Activated CD8-positive, alpha-beta memory T cell treated with anti-CD3 and anti-CD28 coated beads for 1 hour (primary cell): ENCODE measurements at places on chromosomes 16 and 17.

DNA sequence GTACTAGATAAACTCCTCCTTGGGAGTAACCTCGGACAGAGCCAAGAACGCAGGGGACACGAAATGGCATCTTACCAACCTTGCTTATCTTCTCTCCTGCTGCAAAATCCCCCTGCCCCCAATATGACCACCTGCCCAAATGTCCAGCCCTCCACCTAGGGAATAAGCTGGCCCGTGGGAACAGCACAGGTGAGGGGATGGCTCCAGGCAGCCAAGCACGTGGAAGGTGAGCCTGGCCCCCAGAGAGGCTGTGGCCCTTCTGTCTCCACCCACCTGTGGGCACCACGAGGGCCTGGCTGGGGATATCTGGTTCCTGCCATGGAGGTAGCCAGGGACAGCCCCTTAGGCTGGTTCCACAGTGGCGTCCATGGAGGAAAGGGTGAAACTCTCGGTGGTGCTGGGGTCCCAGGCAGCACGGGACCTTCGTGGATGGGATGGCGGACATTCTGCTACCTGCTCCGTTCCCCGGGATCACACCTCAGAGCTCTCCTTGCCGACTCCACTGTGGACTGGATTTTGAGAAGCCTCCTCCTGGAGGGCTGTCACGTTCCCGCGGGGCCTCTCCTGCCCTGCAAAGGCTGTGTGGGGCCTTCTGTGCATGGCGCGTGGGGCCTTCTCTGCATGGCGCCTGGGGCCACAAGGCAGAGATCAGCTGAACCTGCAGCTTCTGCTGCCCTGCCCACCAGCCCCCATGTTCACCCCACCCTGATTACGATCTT lies 388.5 kb upstream of the TNRC6C start:
- DNase-seq: no peak

DNA sequence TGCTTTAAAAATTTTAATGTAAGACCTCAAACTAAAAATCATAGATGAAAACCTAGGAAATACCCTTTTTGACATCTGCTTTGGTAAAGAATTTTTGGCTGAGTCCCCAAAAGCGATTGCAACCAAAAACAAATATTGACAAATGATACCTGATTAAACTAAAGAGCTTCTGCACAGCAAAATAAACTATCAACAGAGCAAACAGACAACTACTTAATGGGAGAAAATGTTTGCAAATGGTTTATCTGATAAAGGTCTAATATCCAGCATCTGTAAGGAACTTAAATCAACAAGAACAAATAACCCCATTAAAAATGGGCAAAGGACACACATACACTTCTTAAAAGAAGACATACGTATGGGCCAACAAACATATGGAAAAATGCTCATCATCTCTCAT lies 242.5 kb downstream of the BCAS3 start:
- no peak for DNase-seq

GRCh38 chr17:76492123-76492988 lies 8.9 kb downstream of the RHBDF2 start:
- DNase-seq: no peak

- no peak for DNase-seq
Measured at GRCh38 chr16:83995754-83996153, 27.7 kb downstream of the NECAB2 start.

DNA sequence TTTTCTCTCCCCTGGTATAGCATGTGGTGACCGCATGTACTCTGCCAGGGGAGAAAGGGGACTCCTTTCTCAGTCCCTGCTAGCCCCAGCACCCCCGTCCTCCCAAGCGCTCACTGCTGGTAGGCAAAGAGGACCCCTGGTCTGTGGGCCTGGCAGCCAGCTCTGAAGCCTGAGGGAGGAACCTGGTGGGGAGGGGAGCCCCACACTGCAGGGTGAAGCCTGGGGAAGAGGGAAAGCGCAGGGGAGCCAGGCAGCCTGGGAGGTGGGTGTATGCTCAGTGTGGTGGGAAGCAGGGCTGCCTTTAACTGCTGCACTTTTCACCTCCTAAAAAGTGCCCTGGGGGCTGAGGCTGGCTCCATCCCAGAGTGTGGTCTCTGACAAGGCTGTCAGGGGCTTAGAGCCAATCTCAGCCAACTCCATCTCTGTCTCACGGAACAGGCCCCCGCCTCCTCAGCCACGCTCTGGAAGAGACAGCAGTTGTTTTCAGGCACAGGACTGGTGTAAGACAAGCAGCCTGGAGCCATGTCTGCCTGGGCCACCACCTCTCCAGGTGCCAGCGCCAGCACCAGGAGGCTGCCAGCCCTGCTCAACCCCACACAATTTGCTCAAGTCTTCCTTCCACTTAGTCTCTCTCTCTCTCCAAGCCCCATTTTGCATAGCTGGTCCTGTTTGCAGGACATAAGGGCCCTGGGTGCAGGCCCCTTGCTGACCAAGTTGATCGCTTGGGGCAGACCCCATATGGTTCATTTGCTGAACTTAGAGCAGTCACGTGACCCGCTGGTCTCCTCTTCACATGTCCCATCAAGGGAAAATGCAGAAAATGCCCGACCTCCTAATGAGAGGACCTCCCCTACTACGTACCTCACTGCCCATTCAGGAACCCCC lies 14.7 kb upstream of the TBX2 start:
- DNase-seq: no peak

DNA sequence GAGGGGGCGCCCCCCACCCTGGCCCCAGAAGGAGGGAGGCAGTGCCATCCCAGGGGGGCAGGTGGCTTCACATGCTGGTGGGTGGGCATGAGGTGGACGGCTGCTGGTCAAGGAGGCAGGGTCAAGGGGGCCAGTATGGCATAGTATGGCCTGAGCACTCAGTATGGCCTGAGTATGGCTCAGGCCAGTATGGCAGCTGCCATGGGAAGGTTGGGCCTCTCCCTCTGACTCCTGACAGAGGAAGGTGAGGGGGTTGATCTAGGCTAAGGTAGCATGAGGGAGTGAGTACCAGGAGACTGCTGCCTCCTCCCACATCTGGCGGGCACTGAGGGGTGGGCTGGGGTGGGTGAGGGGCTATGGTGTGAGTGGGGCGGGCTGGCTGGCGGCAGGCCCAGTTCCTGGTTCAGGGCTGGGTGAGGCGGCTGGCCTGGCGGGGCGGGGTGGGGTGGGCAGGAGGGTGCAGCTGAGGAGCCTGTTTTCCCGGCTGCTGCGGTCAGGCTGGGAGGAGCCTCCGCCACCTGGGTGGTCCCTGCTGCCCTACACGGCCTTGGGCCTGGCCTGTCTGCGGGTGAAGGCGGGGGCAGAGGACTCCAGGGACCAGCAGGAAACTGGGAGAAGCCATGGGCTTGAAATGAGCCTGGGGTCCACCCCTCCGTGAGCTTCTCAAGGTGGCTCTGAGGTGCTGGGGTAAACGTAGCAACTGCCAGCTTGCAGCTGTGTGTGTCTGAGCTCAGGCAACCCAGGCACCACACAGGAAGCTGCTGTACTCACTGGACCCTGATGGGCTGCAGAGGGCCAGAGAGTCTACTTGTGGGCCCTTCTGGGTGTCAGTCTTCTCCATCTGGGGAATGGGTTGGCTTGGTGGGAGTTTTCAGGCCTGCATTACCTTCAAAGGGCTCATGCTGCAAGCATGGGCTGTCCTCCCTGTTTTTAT lies 57.0 kb downstream of the RAI1 start:
- DNase-seq: no peak

- DNase-seq: no peak
Measured at GRCh38 chr16:50692999-50693781, at the start of gene NOD2. NOD2 (plus strand) TSS chr16:50693606; CDS start chr16:50699496, 5,890 bp downstream.

DNA sequence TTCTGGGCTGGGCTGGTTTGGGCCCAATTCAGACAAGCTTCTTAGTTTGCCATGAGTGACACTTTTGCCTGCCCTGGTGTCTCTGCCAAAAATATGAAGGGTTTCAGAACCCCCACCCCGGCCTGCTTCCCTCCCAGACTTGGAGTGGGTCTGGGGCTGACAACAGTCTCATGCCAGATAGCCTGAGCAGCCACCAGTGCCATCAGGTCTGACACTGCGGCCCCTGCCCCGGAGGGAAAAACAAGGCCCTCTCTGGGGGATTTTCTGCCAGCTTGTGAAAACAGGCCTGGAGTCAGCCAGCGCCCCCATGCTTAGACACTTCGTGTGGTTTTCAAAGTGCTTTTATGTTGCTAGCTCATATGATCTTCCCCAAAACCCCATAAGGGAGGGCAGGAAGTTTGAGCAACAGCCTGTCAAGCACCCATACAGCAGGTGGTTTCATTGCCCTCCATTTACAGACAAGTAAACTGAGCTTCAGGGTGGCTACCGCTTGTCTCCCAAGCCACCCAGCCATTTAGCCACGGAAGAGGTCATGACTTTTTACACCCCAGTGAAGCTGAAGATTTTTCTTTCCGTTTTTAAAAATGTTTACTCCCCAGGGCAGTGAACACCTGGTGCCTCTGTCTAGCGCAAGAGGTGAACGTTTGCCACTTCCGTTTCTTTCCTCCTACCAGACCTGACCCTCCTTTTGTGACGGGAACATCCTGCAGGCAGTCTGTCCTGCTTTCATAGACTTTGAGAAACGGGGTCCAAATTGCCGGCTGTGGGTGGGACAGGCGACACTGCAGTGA lies 300.6 kb downstream of the SEC14L1 start:
- DNase-seq: no peak

GRCh38 chr17:38355251-38355650 lies 3.6 kb downstream of the SOCS7 start:
- DNase-seq: no peak

DNA sequence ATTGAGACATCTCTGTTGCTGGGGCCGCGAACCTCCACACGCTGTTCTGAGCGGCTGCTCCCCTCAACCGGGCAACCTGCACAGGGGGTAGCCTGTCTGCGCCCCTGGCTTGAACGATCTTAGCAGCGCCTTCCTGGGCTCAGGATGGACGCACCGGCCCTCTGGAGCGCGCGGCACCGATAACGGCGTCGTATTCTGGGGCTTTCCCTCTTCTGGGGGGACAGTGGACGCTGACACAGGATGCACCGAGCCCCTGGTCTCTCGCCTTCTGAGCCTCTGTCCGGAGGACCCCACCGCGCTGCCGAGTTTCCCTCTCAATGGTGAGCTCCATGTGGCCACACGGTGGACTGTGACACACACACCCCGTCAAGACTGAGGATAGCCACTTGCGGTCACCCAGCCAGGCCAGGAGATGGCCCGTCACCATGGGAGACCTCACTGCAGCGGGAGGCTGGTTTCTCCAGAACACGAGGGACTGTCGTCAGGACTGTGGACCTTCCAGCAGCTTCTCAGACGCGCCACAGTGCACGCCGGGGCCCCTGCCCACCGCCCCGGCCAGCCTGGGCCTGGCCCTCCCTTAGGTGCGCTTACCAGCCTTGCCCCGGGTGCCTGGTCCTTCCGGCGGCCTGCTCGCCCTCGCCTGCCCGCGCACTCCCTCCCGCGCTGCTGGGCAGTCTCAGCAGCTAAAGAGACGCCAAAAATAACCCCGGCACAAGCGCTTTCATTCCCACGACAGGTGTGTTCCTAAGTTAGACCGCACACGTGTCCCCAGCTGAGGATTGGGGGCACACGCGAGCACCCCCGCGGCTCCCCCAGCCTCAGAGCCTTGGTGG lies 30.0 kb upstream of the PABPN1L start:
- DNase-seq: no peak

GRCh38 chr16:325375-326145 lies 27.0 kb downstream of the AXIN1 start:
- DNase-seq: no peak

GRCh38 chr16:8063159-8063558 lies 527.2 kb downstream of the TMEM114 start:
- DNase-seq: no peak

DNA sequence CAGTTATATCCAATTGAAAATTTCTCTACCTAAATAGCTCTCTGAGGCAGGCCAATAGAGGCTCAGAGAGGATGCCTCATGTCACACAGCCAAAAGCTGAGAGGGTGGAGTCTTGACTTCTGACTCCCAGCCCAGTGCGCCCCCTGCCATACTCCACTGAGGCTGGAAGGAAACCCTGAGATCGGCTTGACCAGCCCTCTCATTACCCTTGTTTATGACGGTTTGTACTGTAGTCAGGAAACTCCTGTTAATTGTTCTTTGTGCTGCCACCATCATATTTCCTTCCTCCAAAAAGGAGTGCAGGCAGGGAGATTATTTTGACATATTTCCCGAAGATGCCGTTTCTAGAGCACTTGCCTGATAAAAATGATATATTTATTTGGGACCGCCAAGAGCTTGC lies 107.9 kb downstream of the AIPL1 start:
- no peak for DNase-seq

GRCh38 chr17:29384901-29385300 lies 5.3 kb upstream of the TAOK1 start:
- no peak for DNase-seq

GRCh38 chr17:45296003-45296832 lies 20.6 kb downstream of the MAP3K14 start:
- no peak for DNase-seq

GRCh38 chr16:54174750-54175149 lies 111.8 kb downstream of the IRX3 start:
- DNase-seq: no peak

DNA sequence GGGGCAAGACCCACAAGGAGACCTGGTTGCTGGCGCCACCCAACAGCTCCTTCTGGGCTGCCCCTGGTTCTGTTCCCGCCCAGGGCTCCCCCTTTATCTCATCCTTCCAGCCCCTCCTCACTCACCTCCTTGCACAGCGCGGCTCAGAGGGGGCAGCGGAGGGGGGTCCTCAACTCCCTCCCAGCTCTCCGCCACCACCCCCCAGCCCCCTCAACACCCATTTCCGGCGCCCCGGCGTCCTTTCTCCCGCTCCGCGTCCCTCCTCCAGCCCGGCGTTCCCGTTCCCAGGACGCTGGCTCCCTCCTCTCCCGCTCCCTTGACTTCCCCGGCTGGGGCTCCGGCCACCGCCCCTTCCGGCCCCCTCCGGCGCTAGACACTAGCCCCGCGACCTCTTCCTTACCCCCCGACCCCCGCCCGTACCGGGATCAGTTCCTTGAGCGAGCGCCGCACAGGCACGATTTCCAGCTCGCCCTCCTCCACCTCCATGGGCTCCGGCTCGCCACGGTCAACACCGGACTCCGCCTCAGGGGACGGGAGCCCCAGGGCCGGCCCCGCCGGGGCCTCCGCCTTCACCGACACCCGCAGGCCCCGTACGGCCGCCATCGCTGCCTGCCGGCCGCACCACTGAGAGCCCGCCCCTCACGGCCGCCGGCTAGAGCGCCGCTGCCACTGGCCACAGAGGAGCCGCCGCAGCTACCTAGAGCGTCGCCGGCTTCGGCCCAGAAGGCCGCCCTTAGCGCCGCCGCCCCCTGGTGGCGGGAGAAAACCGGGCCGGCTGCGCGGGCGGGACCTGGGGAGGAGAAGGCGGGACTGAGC lies at the start of gene NCBP3:
TSS of gene NCBP3 (minus strand) at position 626 of the 816 bp plus-strand sequence. CDS start at position 603, 23 bp downstream.
- peak; percentile 88 for DNase-seq

GRCh38 chr17:80260069-80260535 lies 550 bp upstream of the RNF213 start:
- DNase-seq: peak; percentile 68

- no peak for DNase-seq
Measured at GRCh38 chr16:68590201-68590994, 51.3 kb downstream of the ZFP90 start.

GRCh38 chr17:51155416-51155815 lies 2.1 kb downstream of the NME1 start:
- no peak for DNase-seq

- no peak for DNase-seq
Measured at GRCh38 chr17:75645889-75646637, 12.8 kb downstream of the SMIM5 start.

GRCh38 chr16:55392701-55393100 lies 68.7 kb downstream of the IRX6 start:
- DNase-seq: no peak
